ENCODE measurements at places on chromosomes 12 and 14.
A peak's percentile ranks its signal among the peaks of the same experiment; 100 is the strongest.

- no peak for DNase-seq
Measured at GRCh38 chr14:96064866-96065265, 25.7 kb downstream of the C14orf132 start.

DNA sequence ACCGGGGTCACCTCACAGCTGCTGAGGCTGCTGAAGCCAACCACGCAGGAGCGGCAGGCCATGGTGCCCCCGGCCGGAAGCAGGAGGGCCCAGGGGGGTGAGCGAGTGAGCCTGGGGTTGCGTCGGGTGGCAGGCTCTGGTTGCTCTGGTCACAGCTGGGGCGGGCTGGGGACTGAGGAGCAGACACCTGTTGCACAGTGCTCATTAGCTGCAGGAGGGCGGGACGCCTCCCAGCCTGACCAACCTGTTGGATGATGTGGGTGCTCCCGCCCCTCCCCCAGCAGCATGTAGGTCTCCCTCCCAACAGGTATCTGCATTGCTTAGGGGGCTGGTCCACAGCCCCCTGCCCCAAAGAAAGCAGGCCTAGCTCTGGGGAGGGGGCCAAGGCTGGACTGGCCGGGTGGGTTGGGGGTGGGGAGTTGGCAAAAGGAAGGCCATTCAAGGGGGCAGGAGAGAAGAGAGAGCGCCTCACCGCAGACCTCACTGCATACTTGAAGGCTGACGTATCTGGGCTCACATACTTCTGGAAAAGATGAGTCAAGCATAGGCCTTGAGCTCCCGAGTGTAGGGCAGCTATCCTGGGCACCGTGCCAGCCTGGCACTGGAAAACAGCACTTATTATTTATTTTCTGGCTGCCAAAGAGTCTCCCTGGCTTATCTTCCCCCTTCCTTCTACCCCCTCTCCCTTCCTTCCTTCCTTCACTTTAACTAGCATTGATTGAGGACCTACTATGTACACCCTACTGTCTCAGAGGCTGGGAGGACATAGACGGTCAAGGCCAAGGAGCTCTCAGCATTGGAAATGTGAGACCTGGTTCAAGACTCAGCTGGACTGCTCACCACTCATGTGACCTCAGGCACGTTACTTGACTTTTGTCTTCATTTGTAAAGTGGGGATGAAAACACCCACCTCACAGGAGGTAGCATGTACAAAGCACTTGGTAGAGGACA, at the start of gene KRT80:
Gene KRT80 (minus strand): TSS at position 174 of the 951 bp plus-strand sequence. CDS start 112 bp downstream, at position 62.
- peak; percentile 99 for DNase-seq

DNA sequence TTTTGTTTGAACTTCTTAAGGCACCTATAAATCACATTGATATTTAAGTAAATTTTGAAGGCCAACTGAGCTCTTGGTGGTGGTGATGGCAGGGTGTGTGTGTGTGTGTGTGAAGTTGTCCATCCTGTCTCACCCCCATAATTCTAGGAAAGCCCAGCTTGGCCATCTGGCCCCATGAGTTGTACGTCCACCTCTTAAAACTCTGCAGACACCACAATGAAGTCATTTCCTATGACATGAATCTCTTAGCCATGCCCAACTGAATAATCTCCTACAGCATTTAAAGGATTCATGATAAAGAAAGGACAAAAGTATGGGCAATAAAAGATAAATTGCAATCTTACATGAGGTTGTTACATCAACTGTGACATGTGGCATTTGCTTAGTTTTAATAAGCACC, 123.4 kb downstream of the TTC7B start:
- DNase-seq: no peak

GRCh38 chr12:128052331-128052730, 214.6 kb upstream of the TMEM132C start:
- DNase-seq: no peak

DNA sequence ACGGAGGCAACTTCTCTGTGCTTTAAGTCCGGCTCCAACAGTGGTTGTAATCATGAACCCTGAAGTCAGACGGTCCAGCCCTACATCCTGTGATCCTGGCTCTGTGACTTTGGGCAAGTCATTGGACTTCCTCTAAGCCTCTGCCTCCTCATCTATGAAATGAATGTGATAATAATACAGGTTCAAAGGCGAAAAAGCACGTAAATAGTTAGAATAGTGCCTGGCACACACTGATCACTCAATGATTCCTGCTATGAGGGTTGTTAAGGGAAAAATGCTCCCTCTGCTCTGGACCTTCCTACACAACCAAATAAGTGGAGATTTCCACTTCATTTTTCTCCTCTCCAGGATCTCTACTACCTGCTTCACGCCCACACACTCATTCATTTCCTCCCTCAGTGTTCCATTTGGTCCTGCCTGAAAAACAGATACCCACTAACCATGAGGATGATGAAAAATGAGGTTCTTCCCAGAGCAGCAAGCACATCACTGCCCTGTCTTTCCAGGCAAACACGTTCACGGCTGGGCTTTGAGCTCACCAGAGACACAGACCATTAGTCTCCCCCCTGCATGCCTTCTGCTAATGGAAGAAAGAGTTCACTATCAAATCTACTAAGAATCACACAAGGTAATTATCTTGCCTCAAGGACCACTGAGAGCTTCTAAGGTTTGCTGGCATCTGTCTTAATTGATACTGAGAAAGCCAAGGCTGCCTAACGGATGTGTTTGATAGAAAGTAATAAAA, 13.2 kb downstream of the NUAK1 start:
- DNase-seq: no peak

DNA sequence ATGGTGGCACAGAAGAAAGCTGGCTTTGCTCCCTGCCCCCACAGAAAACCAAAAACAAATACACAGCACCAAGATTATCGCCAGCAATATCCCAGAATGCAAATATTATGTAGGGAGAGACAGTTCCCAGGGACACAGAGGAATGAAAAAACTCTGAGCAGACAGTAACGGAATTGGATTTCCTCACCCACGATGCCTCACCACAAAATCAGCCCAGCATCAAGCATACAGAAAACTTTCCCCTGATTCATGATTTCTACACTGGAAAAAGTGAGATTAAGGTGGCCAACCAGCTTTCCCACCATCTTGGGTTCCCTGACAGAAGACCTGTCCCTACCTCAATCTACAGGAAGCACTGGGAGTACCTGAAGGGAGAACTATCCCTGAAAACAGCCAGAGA, 36.6 kb downstream of the PARP11 start:
- no peak for DNase-seq

DNA sequence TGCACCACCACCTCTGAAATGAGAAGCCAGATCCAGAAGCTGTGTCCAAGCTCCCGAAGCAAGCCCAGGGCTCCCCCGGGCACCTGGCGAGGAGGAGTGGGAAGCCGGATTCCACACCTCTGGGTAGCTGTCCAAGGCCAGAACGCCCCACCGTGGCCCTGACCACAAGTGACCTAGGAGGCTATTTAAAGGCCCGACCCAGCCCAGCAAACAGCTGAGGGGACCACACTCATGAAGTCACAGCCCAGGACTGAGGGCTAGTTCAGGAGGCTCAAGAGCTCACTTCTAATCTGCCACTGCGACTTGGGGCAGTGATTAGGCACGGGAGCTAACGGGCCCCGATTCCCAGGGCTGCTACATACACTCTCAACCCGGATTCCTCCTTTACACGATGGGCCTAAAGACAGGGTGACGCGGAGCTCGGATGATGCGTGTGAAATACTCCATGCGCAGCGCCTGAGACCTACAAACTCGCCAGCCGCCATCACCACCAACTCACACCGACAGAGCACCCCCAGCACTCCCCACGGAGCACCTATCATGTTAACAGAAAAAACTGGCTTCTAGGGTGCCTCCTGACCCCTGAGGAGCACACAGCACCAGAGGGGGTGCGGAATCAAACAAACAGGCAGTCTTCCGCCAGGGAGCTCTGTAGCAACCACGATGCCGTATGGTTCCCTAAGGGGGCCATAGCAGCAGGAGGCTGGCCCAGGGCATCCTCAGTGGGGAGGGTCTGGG, 84.0 kb upstream of the GPR68 start:
- DNase-seq: no peak

- DNase-seq: no peak
Measured at GRCh38 chr14:98514016-98514415, 758.0 kb downstream of the BCL11B start.

- DNase-seq: no peak
Measured at GRCh38 chr14:50395448-50395847, 1.2 kb downstream of the CDKL1 start.

DNA sequence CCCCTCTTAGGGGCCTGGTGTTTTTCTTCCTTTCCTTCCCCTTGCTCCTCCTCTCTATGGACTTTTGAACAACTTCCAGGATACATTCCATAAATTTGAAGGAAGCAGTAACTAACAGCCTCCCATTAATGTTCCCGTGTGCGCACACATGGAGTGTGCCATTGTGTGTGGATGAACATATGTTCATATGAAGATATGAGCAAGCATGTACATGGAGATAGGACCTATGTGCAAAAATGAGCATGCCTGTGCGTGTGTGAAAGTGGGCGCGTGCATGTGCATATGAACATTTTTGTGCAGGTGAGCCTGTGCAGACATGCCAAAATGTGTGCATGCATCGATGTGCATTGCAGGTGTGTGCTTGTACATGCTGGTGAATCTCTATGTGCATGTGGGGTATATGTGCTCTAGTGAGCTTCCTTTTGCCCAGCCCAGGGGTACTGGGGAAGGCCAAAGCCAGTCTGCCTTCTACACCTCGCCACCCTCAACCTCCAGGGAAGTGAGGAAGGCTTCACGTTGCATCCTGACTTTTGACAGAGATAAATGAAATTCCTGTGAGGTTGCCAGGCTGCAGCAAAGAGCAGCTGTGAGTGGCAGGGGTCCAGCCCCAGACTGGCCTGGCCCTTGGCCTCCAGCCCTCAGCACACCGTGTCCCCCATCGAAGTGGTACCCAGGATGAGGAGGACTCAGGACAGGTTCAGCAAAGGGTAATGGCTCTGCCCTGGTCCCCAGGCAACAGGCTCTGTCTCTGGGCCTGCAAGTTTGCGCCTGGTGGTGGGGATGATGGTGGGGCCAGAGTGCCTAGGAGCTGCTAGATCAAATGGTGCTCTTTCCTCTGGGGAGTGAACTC, 21.1 kb upstream of the PGF start:
- DNase-seq: no peak

GRCh38 chr14:22472935-22473854, 115.8 kb downstream of the DAD1 start:
- DNase-seq: no peak

DNA sequence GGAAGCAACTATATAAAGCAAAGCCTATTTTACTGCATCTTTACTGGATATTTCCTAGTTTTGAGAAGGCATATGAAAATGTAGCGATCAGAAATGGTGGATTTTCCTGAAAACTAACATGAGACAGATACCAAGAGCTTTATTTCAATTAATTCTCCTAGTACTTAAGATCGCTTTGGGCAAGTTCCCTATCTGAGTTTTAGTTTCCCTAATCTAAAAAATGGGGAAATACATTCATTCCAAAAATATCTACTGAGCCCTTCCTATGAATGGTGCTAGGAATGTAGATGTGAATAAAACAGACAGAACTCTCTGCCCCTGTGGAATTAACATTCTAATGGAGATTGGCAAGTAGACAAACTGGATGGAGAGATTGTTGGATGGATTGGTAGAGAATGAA, 8.4 kb downstream of the CATSPERB start:
- DNase-seq: no peak

- DNase-seq: no peak
Measured at GRCh38 chr12:106269150-106269771, 21.4 kb upstream of the CKAP4 start.

DNA sequence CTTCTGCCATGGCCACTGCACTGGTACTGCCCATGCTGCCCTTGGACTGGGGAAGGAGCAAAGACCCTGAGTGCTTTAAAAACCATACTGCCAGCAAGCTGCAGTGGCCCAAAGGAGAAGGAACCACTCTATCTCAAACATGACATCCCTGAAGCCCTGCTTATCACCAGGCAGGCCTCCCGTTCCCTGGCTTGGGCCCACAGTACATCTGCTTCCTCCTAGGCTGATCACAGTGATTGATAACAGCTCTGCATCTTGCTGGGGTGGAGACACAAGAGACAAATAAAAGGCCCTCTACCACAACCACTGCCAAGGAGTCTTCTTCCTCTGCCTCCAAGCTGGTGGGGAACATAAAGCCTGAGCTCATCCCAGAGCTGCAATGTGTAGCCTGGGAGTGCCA, 567.5 kb downstream of the TRHDE start:
- DNase-seq: no peak

DNA sequence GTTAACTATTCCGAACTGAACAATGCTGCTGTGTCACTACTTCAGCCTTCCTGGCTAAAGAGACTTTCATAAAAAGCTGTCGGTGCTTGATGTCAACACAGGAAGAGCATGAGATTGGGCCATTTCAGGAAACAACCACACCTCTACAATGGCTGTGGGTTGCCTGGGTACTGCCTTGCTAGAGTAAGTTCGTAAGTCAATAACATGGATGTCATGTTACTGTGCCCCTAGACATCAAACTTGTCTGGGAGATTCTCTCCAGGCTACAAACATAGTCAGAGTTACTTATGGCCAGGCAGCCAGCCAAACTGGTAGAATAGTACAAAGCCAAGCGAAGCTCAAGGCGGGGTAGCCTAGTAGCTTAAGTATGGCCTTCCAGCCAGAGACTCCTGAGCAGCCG, 23.1 kb downstream of the MAX start:
- DNase-seq: no peak

- DNase-seq: no peak
Measured at GRCh38 chr14:34461334-34462131, 507 bp downstream of the SPTSSA start.

GRCh38 chr12:915090-915489, 34.4 kb downstream of the RAD52 start:
- DNase-seq: no peak

DNA sequence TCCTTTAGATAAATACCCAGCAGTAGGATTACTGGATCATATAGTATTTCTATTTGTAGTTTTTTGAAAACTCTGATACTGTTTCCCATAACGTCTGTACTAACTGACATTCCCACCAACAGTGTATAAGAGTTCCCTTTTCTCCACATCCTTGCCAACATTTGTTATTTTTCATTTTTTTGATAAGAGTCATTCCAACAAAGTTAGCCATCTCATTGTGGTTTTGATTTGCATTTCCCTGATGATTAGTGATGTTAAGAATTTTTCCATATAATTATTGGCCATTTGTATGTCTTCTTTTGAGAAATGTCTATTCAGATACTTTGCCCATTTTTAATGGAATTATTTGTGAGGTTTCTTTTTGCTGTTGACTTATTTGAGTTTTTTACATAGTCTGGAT, 486.0 kb downstream of the FLRT2 start:
- no peak for DNase-seq

GRCh38 chr12:2083561-2083960, 30.8 kb downstream of the CACNA1C start:
- DNase-seq: no peak

DNA sequence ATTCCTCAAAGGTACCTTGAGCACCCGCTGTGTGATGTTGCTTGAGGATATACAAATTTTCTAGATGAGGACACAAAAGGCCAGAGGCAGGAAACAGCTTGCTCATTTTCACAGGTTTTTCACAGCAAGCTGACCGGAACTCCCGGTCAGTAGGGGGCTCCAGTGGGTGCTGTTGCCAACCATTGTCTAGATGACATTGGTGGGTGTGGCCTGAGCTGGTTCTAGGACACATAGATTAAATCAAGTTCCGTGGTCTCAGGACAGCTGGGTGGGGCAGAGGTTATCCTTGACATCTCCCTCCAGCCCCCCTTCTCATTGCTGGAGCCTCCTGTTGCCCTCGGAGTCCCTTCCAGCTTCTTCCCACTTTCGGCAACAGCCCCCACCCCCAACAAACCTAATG, 153.6 kb upstream of the FKBP4 start:
- no peak for DNase-seq

Measured in AG09309 (cell line).